Stimulated activated CD4-positive, alpha-beta T cell treated with anti-CD3 and anti-CD28 coated beads, TNF-alpha, amount 100 ng/mL, for 1 hour (primary cell): ENCODE measurements at places on chromosomes 5 and 9.

DNA sequence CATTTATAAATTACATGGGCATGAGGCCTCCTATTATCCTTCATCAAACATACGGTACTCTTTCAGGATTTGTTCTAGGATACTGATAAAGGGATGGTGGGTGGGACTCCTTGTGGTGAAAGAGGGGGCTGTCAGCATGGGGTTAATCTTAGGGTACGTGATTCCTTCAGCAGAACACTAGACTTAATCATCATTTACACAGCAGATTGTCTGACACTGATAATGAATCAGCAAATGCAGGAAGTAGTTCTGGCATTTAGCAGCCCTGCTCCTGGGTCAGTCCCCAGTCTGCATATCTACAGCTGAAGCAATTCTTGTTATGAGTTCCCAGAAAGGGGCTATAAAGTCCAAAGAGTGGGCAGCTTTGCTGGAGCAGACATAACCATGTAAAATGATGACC is 384.6 kb downstream of the SPOCK1 start:
- no peak for DNase-seq

- no peak for DNase-seq
Observed at GRCh38 chr5:175104677-175105076, 339.3 kb downstream of the DRD1 start.

GRCh38 chr5:80790698-80791097 is 135.9 kb upstream of the DHFR start:
- no peak for DNase-seq

- DNase-seq, result no peak
Observed at GRCh38 chr9:71941060-71941568, 29.7 kb downstream of the C9orf85 start.

- no peak for DNase-seq
Observed at GRCh38 chr5:13328316-13328715, 616.2 kb downstream of the DNAH5 start.

DNA sequence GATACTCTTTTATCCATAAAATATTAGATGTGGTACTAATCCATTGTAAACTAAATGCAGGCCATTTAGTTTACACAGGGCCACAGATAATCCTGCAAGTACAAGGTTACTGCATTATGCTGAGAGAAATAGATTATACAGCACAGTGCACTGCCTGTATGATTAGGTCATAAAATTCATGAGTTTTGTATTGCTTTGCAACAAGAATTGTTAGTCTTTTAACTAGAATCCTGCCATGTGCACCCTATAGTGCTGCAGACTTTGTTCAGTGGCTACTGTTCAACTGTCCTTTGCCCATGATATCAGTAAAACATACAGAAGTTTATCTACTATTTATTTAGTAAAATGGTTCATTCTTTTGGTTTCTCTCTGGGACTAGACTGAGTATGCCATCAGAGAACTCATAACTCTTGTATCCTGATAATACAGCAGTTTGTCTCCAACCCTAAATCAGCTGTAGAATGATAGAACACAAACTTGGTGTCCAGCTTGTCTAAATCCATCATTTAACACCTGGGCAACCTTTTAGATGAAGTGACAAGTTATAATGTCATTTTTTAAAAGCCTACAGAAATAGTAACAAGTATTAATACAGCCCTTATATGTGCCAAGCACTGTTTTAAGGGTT is 291.2 kb downstream of the TMEM167A start:
- DNase-seq, result no peak

GRCh38 chr5:30390095-30390494 is 803.4 kb upstream of the CDH6 start:
- DNase-seq, result no peak
